ENCODE measurements at places on chromosomes 4 and X. TPM values are rescaled to one million over a fixed set of nuclear protein-coding genes. Genes with fewer than 3 reads are reported as not detected.

GABRG1 gene
- not detected for total RNA-seq

- no peak overlapping the region for H3K4me3 ChIP-seq
- H3K36me3 ChIP-seq = no peaks in the 10 kb centered on the region
- no peak for DNase-seq
- H3K27ac ChIP-seq = peak overlapping the region; percentile 72
Measured at GRCh38 chr4:53021754-53022512, 159.8 kb downstream of the RASL11B start.

DNA sequence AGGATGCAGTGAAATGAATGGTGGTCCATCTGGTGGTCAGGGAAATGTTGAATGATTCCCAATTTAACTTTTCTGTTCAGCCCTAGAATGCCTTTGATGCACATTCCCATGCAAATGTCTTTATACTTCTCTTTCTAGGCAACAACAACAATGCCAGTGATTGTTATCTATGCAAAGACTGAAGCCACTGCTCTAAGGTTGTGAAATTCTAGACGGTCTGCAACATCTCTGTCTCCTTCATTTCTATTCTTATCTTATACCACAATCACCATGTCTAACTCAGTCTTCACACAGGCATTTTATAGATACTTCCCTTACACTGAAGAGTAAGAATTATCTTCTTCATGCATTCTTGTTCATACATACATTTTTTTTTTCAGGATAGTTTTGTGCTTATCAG lies 84.5 kb downstream of the HPGD start:
- no peaks in the 10 kb centered on the region for H3K36me3 ChIP-seq
- no peaks in the 10 kb centered on the region for H3K4me1 ChIP-seq
- H3K27me3 ChIP-seq = no peaks in the 10 kb centered on the region
- no peak for DNase-seq

DNA sequence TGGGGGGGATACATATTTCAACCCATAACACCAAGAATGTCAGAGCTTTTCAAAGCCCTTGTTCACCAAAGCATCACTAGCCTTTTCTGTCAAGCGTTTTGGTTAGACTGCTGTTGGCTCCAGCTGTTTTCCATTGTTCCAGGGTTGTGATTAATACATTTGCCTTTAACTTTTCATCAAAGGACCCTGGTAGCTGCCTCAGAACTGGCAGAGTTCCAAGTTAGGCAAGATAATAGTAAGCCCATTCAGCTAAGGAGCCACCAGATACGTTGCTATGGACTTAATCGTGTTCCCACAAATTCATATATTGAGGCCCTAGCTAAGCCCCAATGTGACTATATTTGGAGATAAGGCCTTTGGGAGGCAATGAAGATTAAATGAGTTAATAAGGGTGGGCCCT lies 37.1 kb downstream of the ENOPH1 start:
- no peak overlapping the region for H3K4me3 ChIP-seq
- no peaks in the 10 kb centered on the region for H3K36me3 ChIP-seq
- no peaks in the 10 kb centered on the region for H3K27me3 ChIP-seq

GRCh38 chr4:108762559-108763225 lies at the start of gene ETNPPL:
ETNPPL (minus strand) TSS chr4:108763053; CDS start chr4:108762898, 155 bp downstream.
- DNase-seq = peak; percentile 7
- H3K36me3 ChIP-seq = no peaks in the 10 kb centered on the region
- H3K27me3 ChIP-seq = peaks cover 22% of the 10 kb centered on the region
- peak within 1 kb of the TSS; percentile 58 for H3K4me3 ChIP-seq

DNA sequence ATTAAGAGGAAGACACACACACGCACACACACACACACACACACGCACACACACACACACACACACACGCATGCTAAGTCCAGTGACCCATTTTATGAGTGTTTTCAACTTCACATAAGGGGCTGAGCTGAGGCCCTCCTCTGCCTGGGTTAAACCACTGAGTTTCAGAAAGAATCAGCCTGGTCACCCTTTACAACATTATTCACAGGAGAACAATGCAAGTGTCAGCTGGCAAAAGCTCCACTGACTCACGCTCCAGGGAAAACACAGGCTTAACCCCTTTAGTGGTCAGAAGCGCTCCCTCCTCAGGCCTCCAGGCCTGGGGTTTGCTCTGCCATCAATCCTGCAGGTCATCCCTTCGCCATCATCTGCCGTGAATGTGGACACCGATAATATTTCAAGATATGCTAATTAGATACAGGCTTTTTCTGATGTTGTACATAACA lies 46.9 kb downstream of the ACOX3 start:
- no peaks in the 10 kb centered on the region for H3K27me3 ChIP-seq
- H3K4me1 ChIP-seq = peaks cover 30% of the 10 kb centered on the region
- no peak overlapping the region for H3K4me3 ChIP-seq
- no peak for DNase-seq
- H3K36me3 ChIP-seq = no peaks in the 10 kb centered on the region
- peak overlapping the region; percentile 40 for H3K27ac ChIP-seq

All from heart right ventricle (tissue), 16 donors.